GM12878 (cell line): ENCODE measurements at places on chromosomes 5 and 9.
A peak's percentile ranks its signal among the peaks of the same experiment; 100 is the strongest.

DNA sequence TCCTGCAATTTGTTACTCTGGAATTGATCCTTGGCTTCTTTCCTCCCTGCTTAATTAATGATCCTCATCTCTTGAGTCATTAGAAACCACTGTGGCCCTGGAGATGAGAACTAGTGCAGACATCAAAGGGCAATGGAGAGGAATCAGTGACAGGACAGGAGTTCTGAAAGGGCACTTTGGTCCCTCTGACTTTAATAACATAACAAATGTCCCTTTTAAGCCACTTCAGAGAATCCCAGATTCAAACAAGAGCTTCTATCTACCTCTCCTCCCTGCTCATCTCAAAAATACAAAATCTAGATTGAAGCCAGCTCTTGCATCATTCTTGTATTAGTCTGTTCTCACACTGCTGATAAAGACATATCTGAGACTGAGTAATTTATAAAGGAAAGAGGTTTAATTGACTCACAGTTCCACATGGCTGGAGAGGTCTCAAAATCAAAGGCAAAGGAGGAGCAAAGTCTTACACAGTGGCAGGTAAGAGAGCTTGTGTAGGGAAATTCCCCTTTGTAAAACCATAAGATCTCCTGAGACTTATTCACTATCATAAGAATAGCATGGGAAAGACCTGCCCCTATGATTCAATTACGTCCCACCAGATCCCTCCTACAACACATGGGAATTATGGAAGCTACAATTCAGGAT is 139.1 kb downstream of the PLPPR1 start:
- DNase-seq = peak; percentile 21

- DNase-seq = no peak
Observed at GRCh38 chr5:143691945-143692290, 120.0 kb upstream of the HMHB1 start.

DNA sequence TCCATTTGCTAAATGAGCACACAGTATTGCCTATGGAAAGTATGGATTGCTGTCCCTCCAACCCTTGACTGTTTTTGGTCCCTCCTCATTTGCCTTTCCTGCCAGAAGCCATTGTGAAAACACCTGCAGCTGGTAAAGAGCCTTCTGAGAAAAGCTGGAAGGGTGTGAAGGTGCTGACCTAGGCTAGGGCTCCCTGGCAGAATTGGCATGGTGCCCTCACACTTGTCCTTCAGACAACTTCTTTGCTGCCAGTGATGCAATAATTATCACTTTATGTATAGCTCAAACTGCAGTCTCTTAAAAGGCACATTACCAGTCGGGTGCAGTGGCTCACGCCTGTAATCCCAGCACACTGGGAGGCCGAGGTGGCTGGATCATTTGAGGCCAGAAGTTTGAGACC is 4.2 kb downstream of the TXNDC15 start:
- DNase-seq = no peak

DNA sequence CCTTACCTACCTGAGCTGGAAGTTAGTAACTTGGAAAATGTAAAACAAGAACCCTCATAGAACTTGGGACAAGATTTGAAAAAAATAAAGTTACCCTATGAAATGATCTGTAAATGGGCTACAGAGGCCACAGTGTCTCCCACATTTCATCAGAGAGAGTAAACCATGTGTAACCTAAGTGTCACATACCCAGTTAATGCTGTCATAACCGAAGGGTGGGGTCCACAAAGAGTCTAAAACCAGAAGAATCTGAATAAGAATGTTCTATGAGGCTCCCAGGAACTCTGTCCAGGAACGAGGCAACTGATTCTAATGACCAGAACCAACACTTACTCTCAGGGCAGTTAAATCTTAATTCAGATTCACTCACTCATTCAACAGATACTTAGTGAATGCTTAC is 1.0 kb upstream of the FAM13B start:
- DNase-seq = no peak

GRCh38 chr5:68002836-68003235 is 212.7 kb upstream of the PIK3R1 start:
- no peak for DNase-seq

- DNase-seq = no peak
Observed at GRCh38 chr5:121251954-121252353, 599.7 kb upstream of the FTMT start.

- DNase-seq = no peak
Observed at GRCh38 chr5:172868924-172869591, 35.0 kb downstream of the ERGIC1 start.

DNA sequence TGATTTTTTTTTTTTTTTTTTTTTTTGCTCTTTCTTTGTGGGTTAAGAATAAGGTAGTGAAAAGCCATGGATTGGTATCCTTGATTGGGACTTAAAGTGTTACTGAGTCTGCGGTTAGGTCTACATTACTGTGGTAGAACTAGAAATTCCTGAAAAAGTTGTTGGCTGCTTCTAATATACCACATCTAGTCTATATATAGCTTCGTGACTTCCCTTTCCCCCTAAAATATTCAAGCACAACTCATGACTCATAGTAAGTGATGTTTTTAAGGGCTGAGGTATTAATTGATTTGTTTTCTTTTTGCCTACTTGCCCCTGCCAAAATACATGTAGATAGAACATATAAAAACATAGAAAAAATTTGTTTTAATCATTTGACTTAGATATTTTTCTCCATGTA is 247.6 kb downstream of the TMEM232 start:
- no peak for DNase-seq

DNA sequence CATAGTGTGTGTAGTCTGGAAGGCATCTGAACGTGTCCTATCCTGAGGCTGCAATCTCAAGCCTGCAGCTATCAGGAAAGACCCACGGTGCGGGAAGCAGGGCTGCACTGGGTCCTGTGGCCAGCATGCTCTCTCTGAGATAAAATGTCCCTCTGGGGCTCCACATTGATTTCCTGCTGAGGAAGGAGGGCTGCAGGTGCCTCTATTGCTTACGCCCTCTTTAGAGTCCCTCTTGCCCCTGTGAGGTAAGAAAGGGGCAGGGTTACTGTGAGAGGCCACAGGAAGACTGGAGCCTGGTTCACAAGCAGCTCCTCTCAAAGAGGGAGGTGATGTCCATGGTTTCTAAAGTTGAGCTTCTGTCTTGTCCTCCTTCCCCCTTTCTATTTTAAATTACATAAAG is 299.9 kb upstream of the RFX3 start:
- no peak for DNase-seq

GRCh38 chr5:41778410-41778809 is 91.8 kb downstream of the OXCT1 start:
- no peak for DNase-seq

GRCh38 chr9:97711223-97711626 is 14.1 kb upstream of the XPA start:
- no peak for DNase-seq

DNA sequence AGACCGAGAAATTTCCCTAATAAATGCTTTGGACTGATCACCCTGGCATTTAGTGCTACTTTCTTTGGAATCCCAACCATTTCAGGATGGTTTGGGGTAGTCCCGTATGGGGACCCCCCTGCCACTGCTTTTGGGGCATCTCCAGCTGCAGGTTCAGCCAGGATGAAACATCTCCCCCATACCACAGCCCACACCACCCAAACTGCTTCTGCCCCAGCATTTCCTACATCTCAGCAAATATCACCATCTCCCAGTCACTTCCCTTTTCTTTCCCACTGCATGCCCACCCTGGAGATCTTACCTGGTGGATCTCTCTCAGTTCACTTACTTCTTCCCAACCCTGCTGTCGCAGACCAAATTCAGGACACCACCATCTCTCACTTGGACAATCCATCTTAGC is 4.8 kb upstream of the P4HA2 start:
- DNase-seq = no peak

- no peak for DNase-seq
Observed at GRCh38 chr9:112285056-112285455, 48.4 kb downstream of the PTBP3 start.

- no peak for DNase-seq
Observed at GRCh38 chr9:37034305-37034937, 353 bp upstream of the PAX5 start.

DNA sequence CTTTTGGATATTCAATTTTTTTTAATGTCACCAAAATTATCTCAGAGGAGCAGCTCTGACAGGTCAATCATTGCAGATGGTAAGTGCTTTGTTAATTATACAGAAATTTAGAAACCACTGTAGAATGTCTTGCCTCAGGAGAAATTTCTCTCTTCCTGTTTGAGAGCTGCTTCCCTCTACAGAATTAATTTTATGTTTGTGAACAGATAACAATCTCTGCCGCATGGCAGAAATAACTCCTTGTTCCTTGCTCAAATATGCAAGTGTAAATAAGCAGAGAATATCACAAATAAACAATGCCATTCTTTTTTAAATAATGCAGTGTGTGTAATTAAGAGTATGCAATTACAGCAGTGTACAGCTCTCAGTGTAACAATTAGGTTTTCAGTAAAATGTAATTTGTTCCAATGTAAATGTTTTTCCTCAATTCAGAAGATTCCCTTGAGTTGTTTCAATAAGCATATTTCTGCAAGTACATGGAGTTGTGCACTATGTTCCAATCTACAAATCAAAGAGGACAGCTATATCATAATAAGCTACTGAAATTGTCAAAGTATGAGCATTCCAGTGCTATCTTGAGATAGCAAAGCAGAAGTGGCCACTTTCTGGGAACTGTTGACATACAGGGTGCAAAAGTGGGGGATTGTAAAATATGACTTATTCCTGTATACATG is 1012.8 kb downstream of the MAT2B start:
- no peak for DNase-seq

- DNase-seq = peak; percentile 34
Observed at GRCh38 chr5:9197881-9198260, 348.0 kb downstream of the SEMA5A start.
